ENCODE measurements at places on chromosomes 1 and 21.

GRCh38 chr1:209355415-209355814 is 228.1 kb upstream of the CAMK1G start:
- H3K36me3 ChIP-seq, result no peaks in the 10 kb centered on the region
- no peak overlapping the region for H3K4me3 ChIP-seq
- no peak overlapping the region for H3K27ac ChIP-seq
- H3K27me3 ChIP-seq, result no peaks in the 10 kb centered on the region
- peaks cover 7% of the 10 kb centered on the region for H3K4me1 ChIP-seq

DNA sequence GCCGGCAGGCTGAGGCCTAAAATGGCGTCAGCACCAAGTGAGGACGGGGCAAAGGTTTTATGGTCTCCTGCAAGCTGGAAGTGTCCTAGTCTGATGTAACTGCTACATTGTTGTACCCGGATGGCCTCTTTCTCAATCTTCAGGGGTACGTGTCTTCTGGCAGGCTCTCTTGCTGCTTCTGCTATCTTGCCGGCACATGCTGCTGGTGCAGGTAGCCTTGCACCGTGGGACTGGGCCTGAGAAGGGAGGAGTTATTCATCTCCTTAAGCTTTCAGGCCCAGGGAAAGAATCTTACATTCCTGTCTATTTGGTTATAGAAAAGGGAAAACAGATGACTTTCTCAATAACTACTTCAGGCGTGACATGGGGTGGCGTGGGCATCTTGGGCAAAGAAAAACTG is 72.2 kb downstream of the ZNF678 start:
- DNase-seq, result no peak
- no peaks in the 10 kb centered on the region for H3K27me3 ChIP-seq
- no peak overlapping the region for H3K4me3 ChIP-seq
- no peak overlapping the region for H3K27ac ChIP-seq
- H3K36me3 ChIP-seq, result no peaks in the 10 kb centered on the region

DNA sequence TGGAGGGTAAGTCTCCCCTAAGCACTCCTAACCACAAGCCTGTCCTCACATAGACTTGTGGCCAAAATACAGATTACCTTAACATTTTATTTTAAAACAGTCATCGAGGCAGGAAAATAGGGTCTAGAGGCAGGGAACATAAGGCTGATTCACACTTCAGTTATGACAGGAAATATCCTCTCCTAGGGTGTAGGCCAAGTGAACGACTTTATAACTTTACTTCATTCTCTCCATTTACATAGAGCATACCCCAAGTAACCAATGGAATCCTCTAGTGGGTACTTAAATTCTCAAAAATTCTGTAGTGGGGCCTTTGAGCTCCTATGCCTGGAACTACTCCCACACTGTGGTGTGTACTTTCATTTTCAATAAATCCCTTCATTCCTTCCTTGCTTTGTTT is 113.0 kb downstream of the WDR3 start:
- H3K27me3 ChIP-seq, result no peaks in the 10 kb centered on the region
- no peaks in the 10 kb centered on the region for H3K4me1 ChIP-seq
- H3K4me3 ChIP-seq, result no peak overlapping the region

DNA sequence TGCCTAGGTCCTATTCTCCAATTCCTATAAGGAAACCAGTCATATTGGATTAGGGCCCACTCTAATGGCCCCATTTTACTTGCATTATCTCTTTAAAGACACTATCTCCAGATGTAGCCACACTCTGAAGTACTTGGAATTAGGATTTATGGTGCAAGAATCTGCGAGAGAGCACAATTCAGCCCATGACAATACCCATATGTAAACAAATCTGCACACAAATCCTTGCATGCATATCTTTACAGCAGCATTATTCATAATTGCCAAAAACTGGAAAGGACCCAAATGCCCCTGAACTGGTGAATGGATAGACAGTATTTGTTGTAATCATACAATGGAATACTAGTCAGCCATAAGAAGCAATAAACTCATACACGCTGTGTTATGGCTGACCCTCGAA is 229.8 kb upstream of the ADAMTS5 start:
- no peak overlapping the region for H3K27ac ChIP-seq
- H3K27me3 ChIP-seq, result no peaks in the 10 kb centered on the region
- no peaks in the 10 kb centered on the region for H3K4me1 ChIP-seq
- no peak for DNase-seq

DNA sequence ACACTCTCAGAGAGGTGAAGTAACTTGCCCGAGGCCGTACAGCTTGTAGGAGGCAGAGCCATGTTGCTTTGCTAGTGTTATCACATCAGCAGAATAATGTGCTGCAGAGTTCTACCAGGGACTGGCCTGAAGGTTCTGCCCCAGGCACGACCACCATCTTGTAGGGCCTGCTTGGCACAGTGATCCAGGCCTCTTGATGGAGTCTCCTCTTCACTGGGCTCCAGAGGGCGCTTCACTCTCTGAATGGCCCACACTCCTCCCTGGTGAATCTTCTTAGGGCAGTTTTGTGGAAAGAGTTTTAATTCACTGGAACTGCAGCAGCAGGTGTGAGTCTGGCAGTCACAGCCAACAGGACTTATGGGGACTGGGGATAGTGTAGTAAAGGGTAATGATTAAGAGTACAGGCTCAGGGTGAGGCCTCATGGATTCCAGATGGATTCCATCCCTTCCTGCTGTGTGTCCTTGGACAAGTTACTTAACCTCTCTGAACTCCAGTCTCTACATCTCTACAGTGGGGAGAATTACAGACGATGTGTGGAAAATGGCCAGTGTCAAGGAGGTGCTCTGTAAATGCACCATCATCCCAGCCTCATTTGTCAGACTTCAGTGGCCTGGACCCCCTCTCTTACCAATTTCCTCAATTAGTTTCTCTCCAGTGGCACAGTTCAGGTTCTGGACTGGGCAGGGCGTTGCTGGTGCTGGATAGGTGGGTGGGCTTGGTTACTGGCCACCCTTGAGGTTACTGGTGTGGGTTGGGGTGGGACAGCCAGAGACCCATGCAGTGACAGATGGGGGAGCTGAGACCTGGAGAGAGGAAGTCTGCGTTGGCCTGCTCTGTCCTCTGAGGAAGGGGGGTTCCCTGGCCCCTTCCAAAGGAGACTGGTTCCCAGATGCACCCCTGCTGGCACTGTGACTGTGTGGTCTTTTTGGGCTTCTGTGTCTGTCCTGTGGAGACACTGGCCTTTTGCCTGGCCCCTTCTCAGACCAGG is 45.9 kb upstream of the CSF3R start:
- no peak overlapping the region for H3K4me3 ChIP-seq
- no peaks in the 10 kb centered on the region for H3K36me3 ChIP-seq
- no peaks in the 10 kb centered on the region for H3K4me1 ChIP-seq
- H3K27me3 ChIP-seq, result no peaks in the 10 kb centered on the region
- H3K27ac ChIP-seq, result no peak overlapping the region

DNA sequence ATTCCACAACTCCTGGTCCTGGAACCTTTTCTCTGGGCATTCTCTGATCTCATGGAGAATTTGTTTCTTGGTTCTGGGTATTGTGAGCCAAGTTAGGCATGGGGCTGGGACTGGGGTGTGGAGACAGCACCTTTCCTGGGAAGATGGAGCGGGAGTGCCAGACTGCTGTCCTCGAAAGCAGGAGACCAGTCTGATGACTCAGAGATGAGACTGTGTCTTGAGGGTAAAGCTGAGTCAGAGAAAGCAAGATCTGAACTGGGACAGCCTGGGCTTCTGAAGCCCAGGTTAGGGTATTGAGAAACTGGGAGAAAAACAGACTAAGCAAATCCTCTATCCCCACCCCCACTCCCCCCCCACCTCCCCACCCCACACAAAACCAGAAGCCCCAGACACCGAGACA is 2.2 kb upstream of the KANK4 start:
- DNase-seq, result no peak
- peaks cover 6% of the 10 kb centered on the region for H3K4me1 ChIP-seq
- no peaks in the 10 kb centered on the region for H3K36me3 ChIP-seq
- H3K27ac ChIP-seq, result no peak overlapping the region
- no peak overlapping the region for H3K4me3 ChIP-seq

GRCh38 chr1:85762804-85763203 is 54.6 kb upstream of the ZNHIT6 start:
- H3K36me3 ChIP-seq, result no peaks in the 10 kb centered on the region
- DNase-seq, result no peak

GRCh38 chr21:14616380-14617039 is 70.4 kb upstream of the SAMSN1 start:
- H3K27me3 ChIP-seq, result no peaks in the 10 kb centered on the region
- no peak overlapping the region for H3K27ac ChIP-seq
- H3K36me3 ChIP-seq, result no peaks in the 10 kb centered on the region
- no peak for DNase-seq
- no peak overlapping the region for H3K4me3 ChIP-seq
